ENCODE measurements at places on chromosomes 1 and 21. TPM values are rescaled to one million over a fixed set of nuclear protein-coding genes. Genes with fewer than 3 reads are reported as not detected.

GRCh38 chr1:10841118-10841517 lies 44.7 kb upstream of the CASZ1 start:
- DNase-seq = no peak

- DNase-seq = no peak
These were observed 993 bp downstream of the DDX59 start for GRCh38 chr1:200668514-200669313.

The CCT3 gene
- polyA plus RNA-seq = 313 TPM

The FCMR gene
- 2.6 TPM for polyA plus RNA-seq

- DNase-seq = no peak
These were observed 122.7 kb downstream of the FASLG start for GRCh38 chr1:172781513-172782140.

GRCh38 chr1:100661176-100661575 lies 58.4 kb upstream of the VCAM1 start:
- DNase-seq = no peak

- DNase-seq = no peak
These were observed 199.3 kb upstream of the TMEM51 start for GRCh38 chr1:14954210-14954609.

The GJB3 gene
- 0.18 TPM for polyA plus RNA-seq

The HTR1D gene
- polyA plus RNA-seq = 0.33 TPM

GRCh38 chr1:186793582-186793927 lies 35.2 kb upstream of the PLA2G4A start:
- DNase-seq = no peak

DNA sequence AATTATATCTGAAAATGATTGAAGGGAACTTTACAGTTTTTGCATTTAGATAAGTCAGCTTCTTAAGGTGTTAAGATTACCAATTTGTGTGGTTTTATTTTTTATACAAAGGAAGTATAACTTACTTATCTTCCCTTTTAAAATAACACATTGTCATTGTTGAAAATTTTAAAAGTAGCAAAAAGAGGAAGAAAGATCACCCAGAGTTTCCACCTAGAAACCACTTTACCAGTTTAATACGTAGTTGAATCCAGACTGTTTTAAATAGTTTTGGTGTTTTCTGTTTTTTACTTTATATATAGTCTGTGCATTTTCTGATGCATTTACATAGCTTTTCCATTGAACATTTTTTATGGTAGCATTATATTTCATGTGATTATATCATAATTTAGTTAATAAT lies 6.1 kb downstream of the CCDC18 start:
- no peak for DNase-seq
